AML-193 (cell line): ENCODE measurements at places on chromosomes 6 and 20.

- no peak for DNase-seq
Measured at GRCh38 chr20:61500791-61501321, 248.8 kb downstream of the CDH4 start.

GRCh38 chr6:149246691-149247384, 70.7 kb upstream of the TAB2 start:
- no peak for DNase-seq

- DNase-seq = no peak
Measured at GRCh38 chr6:167565388-167565787, 240.5 kb downstream of the TTLL2 start.

- DNase-seq = no peak
Measured at GRCh38 chr6:147508042-147508865, at the start of gene SAMD5. TSS of gene SAMD5 (plus strand) at chr6:147508690. CDS start at chr6:147508929, 239 bp downstream.

DNA sequence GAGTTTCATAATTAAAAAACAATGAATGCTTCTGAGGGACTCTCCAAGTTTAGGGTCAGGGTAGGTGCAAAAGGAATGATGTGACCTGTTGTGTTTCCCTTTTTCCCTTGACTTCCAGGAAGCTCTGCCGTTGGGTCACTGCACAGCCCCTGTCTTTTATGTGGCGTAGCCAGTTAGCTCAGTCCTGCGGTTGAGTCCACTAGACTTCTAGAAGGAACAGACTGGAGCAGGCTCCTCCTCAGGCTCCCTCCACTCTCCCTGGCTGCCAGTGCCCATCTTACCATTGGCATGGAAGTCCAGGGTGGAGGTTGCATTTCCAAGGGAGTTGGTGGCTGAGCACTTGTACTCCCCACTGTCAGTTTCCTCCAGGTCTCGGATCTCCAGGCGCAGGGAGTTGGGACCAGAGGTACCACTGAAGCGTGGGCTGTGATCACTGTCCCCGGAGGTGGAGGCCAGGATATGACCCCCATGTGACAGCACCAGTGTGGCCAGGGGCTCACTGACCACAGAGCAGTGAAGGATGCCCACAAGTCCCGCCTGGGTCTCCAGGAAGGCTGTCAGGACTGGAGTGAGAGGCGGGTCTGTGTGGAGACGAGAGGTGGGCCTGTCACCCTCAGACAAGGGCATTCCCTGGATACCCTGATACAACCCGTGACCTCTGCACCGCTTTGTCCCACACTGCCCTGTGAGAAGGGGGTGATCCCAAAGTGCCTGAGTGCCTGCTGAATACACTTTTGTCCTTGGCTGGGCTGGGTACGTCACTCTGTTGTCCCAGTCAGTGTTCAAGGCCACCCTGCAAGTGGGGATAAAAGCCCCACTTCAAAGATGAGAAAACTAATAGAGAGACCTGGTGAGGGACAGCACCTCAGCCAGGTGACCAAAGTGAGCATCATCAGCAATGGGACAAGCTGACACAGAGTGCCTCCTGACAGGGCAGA, 11.1 kb downstream of the SIGLEC1 start:
- DNase-seq = no peak

- no peak for DNase-seq
Measured at GRCh38 chr6:22670605-22671004, 101.2 kb downstream of the HDGFL1 start.

- DNase-seq = no peak
Measured at GRCh38 chr20:64084685-64085152, 521 bp upstream of the LKAAEAR1 start.

- no peak for DNase-seq
Measured at GRCh38 chr6:139508576-139508975, 134.1 kb upstream of the CITED2 start.

- no peak for DNase-seq
Measured at GRCh38 chr6:39962831-39963230, 28.6 kb upstream of the MOCS1 start.

DNA sequence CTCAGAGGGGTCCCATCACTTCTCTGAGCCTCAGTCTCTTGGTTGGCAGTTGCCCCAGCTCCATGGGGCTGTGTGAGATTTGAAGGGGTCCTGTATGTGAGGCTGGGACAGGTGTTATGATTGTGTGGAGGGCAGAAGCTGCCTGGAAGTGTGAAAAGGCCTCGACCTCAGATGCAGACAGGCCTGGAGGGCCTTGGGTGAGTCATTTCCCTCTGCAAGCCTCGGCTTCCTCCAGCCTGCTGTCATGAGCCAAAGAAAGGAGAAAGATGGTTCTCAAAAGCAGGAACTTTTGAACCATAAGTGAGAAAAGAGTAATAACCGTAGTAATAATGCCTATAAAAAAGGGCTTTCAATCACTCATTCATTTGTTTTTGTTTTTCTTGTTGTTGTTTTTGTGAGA, 37.5 kb downstream of the SNAI1 start:
- DNase-seq = peak; percentile 72

DNA sequence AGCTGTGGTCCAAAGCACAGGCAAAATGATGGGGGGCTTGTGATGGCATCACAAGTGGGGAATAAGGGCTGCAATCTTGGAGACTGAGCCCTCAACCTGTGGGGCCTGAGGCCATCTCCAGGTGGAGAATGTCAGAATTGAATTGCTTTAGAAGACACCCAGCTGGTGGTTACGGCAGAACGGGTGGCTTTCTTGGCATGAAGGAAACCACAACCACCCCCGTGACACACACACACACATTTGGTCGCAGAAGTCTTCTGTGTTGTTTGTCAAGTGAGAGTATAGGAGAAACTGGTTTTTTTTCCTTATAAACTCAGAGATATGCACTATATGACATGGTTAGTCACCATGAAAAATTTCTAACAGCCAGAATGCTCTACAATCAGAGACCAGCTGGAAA, 139.5 kb upstream of the CDH4 start:
- no peak for DNase-seq

GRCh38 chr6:147802459-147802858, 294.0 kb downstream of the SAMD5 start:
- DNase-seq = no peak

DNA sequence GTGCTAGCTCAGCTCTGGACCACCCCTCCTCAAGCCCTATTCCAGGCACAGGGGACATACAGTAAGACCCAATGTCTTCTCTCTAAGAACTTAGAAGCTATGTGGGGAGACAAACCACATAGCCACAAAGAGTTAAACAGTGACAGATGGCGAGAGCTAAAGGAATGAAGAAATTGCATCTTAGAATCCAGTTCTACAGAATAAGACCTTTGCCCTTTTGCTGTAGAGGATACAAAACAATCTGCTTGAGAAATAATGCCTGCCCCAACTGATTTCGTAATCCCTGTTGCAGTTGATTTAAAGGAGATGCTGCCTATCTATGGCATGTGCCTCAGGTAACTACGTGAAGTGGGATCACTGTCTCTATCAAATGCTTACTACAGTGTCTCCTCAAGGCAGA, 31.2 kb downstream of the TNFRSF21 start:
- DNase-seq = peak; percentile 90

DNA sequence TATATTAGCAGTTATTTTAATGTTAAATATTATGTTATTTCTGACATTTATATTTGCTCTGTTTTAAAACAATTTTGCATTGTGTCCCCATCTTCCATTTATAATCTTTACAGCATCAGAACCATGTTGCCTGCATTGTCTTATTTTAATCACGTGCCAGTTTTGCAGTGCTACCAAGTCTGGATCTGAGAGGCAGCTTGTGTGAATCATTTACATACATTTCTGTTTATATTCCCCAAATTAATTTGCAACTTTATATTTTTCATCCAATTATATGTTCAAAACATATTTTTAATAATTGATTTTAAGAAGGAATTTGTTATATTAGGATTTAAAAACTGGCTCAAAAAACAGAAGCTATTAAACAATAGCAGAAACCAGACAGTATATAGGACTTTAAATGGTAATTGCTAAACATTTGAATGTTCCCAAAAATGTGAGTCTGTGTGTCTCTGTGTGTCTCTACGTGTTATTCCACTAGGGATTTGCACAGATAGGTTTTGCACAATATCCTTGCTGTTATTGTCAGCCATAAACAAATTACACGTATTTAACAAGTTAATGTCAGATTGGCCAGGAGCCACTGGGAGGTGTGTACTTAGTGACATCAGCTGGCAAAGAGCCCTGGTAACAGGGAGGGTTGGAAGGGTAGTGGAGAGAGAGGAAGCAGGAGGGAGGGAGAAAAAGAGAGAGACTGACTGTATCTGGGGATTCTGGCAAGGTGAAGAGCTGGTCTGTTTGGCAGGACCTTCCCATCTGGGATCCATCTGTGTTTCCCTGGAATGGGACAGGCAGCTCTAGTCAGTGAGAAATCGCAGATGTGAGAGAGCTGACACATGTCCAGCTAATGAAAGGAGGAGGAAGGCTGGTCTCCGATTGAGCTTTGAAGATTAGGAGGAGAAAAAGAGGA, 72.1 kb downstream of the CBFA2T2 start:
- no peak for DNase-seq

GRCh38 chr6:105510746-105511145, 107.9 kb upstream of the PREP start:
- DNase-seq = no peak

DNA sequence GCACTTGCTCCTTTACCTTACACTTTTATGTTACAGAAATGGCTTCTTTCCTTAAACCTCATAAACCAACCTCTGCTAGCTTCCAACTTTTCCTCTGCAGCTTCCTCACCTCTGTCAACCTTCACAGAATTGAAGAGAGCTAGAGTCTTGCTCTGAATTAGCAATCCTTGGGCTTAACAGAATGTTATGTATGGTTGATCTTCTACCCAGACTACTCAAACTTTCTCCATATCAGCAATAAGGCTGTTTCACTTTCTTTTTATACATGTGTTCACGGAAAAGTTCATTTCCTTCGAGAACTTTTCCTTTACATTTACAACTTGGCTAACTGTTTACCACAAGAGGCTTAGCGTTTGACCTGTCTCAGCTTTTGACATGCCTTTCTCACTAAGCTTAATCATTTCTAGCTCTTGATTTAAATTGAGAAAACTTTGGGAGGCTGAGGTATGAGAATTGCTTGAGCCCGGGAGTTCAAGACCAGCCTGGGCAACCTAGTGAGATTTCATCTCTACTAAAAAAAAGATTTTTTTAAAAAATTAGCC, 207.3 kb downstream of the BMP7 start:
- no peak for DNase-seq

- peak; percentile 58 for DNase-seq
Measured at GRCh38 chr6:27873021-27873940, 38.9 kb downstream of the OR2B2 start.

DNA sequence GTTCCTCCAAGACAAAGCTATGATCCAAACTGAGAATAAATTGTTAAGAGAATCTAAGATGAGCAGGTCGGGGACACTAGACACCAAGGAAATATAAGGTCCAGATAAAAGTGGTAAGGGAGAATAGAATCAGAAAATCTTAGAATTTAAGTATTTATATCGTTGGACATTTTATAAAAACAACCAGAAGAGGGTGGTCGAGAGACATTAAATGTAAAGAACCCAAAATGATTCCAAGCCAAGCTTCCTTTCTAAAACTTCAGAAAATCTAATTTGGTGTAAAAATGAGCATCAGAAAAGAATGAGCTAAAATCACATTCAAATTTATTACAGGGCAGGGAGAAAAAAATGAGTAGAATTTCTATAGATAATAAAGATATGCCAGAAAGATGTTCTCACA, 97.8 kb upstream of the OGFRL1 start:
- DNase-seq = peak; percentile 24

DNA sequence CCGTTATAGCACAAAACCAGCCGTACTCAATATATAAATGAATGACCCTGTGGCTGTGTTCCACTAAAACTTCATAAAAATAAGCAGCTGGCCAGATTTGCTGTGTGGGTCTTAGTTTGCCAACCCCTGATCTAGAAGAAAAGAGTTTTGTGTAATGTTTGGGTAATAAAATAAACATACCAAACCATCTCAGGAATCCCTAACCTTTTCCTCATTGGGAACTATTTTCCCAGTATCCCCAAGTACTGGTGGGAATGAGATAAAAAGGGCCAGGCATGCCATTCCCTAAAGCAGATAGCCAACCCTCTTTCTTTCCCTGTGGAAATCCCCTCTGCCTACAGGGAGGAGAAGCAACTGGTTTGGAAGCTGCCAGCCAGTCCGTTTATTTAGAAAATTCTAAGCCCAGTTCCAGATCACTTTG, 169.1 kb upstream of the AKAP12 start:
- DNase-seq = no peak

- DNase-seq = peak; percentile 35
Measured at GRCh38 chr6:87700397-87701343, 1.4 kb downstream of the AKIRIN2 start.

GRCh38 chr6:98548301-98548700, 286.1 kb upstream of the POU3F2 start:
- DNase-seq = no peak

DNA sequence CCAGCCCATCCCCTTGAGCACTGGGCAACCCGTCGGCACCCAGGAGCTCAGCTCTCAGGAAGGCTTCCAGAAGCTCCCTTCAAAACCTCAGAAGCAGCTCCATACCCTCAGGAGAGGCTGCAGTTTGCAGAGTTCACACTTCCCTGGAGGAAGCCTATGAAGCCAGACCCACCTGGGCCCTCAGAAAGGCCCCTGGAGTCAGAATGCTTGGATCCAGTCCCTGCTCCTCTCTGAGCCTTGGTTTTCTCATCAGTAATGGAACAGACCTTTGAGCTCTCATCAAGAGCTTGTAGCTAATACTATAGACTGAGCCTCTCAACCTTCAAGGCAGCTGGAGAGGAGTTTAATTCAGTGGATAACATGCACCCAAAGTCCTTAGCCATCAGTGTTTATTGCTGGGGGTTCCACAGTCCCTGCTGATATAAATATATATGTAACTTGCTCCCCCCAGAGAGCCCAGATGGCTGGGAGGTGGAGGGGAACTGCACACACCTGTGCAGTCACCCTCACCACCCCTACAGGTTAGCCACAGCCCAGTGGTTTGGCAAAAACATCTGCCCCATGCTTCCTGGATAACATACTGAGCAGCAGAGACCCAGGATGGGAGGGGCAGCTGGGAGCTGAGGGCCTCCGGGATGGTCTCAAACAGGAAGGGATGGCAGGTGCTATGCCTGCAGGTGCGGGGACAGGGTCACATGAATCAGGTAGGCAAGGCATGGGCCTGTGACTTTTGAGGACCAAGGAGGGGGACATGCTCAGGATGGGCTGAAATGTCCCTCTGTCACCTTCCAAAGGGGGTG, 120.1 kb downstream of the SNX5 start:
- no peak for DNase-seq

- peak; percentile 83 for DNase-seq
Measured at GRCh38 chr6:12957321-12958051, 240.9 kb downstream of the PHACTR1 start.

- DNase-seq = no peak
Measured at GRCh38 chr6:137087902-137088301, 43.1 kb upstream of the IL20RA start.

GRCh38 chr6:36358226-36358915, 21.7 kb upstream of the BNIP5 start:
- DNase-seq = no peak

DNA sequence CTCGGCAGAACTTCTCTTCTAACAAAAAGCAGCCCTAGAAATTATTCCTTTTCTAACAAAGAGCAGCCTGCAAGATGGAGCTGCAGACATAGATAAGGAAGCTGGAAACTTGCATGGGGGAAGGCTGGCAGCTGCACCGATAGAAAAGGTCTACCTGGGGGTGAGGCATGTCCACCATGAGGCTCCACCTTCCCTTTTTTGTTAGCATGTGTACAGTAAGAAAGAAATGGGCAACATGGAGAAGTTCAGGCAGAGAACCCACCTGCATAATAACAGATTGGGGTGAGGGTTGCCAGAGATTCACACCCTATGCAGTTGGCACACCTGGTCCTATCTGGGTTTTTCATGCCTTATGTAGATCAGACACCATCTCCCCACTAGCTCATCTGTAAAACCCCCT, 25.4 kb downstream of the ZNF311 start:
- DNase-seq = no peak
